ENCODE measurements at places on chromosomes 7 and 10.

DNA sequence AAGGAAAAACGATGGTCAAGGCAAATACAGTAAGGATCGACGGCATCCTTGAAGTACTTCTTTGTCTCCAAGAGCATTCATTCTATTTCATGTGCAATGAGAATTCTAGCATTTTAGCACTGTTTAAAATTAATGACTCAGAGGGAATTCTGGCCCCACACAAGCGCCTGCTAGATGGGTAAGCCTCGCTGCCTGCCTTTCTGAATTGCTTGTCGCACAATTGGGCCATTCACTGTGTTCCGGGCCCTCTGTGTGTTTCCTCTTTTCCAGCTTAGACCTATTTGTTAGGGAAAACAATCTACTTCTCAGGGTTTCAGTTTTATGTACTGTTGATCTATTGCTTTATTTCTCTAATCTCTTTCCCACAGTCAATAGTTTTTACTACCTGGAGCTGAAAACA is 204.7 kb upstream of the ZNF32 start:
- DNase-seq, result no peak

DNA sequence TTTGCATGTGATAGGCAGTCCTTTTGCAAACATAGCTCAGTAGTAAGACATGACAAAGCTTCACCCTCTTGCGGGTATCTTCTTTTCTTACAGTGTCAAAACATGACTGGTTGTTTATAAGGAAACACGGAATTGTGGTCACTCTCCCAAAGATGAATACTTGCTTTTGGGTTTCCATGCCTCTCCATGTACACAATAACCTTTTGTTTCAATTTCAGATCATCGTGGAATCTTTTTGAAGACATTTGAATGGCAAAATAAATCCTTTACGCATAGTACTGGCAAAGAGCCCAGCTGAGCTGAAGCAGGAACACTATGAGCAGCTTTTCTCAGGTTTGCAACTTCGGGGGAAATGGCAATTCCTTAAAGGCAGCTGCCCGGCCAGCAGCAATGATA is 156.8 kb upstream of the FRMD4A start:
- peak; percentile 32 for DNase-seq

GRCh38 chr7:110633313-110633712 is 457.6 kb upstream of the LRRN3 start:
- DNase-seq, result no peak

DNA sequence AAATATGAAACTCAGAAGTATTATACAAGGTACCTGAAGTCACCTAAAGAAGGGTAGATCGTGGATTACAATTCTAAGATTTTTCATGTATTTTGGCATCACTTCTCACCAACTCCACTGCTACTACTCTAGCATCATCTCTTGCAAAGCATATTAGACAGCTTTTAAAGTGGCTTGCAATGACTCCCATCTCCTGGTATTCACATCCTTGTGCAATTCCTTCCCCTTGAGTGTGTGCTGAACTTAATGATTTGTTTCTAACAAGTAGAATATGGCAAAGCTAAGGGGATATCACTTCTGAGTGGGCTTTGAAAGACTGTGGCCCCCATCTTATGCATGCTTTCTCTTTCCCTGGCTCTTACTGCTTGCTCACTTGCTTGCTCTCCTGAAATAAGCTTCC is 280.2 kb downstream of the SNX13 start:
- no peak for DNase-seq

DNA sequence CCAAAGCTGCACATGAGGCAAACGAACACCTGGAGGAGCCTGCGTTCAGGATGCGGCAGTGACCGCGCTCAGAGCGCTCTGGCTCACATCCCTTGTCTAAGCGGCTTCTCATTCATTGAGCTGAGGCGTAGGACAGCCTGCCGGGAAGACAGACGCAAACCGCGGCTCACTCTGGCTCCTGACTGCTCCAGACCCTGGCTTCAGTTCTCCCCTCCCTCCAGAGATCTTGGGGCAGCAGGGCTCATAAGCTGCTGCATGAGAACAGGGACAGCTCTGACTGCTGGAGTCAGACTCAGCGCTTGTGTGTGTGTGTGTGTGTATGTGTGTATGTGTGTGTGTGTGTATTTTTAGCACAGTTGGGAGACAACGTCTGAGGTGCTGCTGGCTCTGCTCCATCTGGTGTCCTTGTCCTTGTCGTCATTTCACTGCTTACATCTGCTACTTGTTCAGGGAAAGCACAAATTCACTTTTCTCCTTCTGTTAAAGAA is 15.8 kb upstream of the LYZL2 start:
- peak; percentile 70 for DNase-seq

DNA sequence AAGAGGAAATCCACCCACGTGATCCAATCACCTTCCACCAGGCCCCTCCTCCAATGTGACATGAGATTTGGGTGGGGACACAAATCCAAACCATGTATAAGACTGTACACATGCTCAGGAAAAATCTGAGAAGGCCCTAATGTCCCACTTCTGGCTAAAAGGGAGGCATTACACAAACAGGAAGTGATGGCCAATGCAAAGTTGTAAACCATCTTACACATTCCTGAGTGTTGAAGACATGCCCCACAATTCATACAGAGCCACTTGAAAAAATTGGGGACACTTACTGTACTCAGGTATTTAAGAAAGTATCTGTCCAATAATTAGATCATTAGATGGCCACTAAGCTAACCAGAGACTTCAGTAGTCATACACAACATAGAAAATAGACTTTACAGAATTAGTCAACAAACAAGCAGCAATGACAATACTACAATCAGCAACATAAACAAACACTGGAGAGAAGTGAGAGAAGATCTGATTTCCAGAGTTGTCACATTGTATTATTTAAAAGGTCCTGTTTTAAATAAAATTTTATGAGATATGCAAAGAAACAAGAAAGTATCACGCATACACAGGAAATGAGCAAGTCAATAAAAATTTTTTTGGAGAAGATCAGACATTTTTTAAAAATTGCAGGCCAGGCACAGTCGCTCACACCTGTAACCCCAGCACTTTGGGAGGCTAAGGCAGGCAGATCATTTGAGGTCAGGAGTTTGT is 143.3 kb downstream of the DGKI start:
- no peak for DNase-seq

GRCh38 chr7:8515640-8516185 is 82.3 kb downstream of the NXPH1 start:
- no peak for DNase-seq

DNA sequence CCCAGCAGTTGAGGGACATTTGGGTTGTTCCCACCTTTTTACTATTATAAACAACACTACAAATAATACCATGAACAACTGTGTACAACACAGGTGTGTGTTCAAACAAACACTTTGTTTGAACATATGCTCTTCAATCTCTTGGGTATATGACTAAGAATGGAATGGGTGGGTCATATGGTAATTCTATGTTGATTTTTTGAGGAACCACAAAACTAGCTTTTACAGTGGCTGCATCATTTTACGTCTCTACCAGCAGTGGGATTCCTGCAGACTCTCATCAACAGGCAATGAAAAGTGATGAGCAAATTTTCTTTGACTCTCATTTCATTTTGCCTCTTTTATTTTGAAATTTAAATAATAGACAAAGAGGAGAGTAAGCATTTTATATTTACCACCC is 116.9 kb upstream of the KLF14 start:
- no peak for DNase-seq

GRCh38 chr10:58137813-58138212 is 129.9 kb downstream of the IPMK start:
- peak; percentile 79 for DNase-seq

DNA sequence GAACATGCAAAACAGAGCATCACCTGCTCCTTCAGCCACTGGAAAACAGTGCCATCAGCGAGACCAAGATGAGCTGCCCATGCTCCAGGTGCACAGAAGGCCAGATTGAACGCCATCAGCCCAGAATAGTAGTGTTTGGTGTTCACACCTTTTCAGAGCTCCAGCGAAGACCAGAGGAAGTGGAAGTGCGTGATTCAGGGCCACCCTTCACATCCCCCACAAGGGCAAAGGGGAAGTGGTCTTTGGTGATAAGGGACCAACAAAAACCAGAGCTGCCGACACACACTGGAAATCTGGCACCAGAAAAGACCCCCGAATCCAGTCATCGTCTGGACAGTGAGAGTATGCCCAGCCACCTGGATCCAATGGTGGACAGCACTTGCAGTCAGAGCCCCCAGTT is 29.5 kb upstream of the TMEM72 start:
- no peak for DNase-seq

DNA sequence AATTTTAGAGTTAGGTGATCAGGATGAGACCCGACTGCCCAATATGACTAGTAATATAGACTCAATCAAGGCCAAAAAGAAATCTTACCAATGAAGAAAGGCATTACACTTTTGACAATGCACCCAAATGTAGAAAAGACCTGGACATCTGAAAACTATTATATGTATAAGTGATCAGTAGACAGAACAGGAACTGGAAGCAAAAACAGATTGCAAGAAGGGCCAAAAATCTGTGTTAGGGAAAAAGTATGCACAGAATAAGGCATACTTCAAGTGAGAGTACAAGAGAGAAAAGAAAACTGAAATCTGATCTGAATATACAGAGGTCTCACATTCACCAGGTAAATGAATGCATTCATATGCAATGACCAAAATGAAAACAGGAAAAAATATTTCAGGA is 107.0 kb downstream of the GNAI1 start:
- no peak for DNase-seq

- no peak for DNase-seq
These were observed 7.8 kb downstream of the SFTPD start for GRCh38 chr10:79941146-79941545.

DNA sequence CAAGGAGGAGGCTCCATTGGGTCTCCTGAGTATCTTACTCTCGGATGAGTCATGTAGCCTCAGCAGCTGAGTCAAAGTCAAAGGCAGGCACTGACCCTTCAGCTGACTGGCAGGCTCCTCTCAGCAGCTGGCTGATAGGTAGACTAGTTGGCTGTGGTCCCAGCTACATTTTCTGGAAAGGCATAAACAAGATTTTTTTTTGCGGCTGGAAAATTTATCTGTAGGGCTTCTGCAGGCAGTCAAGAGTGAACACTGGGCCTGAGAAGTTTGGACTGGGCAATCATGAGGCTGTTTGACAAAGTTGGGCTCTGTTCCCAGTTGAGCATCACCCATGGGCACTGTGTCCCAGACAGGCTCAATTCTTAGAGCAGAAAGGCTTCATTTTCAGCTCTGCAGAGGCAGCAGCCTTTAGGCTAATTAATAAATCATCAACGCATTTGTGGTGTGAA is 796.2 kb downstream of the CCSER2 start:
- DNase-seq, result no peak

DNA sequence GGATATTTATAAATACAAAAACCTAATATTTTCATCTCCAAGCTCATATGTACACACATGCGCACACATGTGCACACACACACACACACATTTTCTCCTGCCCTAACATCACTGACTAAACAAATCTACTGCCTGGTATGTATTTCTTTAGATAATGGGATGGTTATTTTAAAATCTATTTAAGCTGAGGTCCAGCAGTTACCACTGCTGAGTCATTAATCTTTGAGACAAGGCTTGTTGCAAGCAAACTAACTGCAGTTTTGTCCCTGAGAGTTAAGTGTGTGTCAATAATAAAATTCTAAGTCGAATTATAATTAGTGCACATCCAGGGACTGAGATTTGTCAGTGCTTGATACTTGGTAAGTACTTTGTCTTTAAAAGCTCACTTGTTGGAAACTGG is 135.1 kb downstream of the VPS50 start:
- DNase-seq, result no peak

GRCh38 chr7:45923290-45923689 is 2.2 kb upstream of the IGFBP3 start:
- peak; percentile 88 for DNase-seq

GRCh38 chr10:126872768-126873167 is 32.5 kb upstream of the DOCK1 start:
- DNase-seq, result no peak

- DNase-seq, result peak; percentile 41
These were observed 136.4 kb upstream of the FGFR2 start for GRCh38 chr10:121734589-121735045.

GRCh38 chr10:49649294-49649693 is 30.2 kb upstream of the C10orf53 start:
- no peak for DNase-seq

- no peak for DNase-seq
These were observed 6.1 kb upstream of the NCAPG2 start for GRCh38 chr7:158710651-158711102.

DNA sequence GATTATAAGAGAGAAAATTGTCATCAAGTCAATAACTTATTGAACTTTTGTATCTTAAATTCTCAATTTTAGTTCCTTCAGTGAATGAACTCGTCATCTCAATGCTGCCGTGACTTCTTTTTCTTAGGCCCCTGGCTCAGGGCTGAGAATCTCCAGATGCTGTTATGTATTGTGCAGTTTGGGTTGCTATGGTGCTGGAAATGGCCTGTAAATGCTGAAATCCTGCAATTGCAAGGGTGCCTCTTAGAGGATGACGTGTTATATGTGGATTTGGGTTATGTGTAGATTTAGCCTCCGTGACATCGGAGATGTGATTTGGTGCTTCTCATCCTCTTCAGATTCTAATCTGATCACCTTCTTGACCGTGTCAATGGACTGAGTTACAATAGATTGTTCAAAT is 55.7 kb upstream of the ZRANB1 start:
- DNase-seq, result peak; percentile 55

- no peak for DNase-seq
These were observed 9.1 kb downstream of the CHRM2 start for GRCh38 chr7:136877509-136877908.

DNA sequence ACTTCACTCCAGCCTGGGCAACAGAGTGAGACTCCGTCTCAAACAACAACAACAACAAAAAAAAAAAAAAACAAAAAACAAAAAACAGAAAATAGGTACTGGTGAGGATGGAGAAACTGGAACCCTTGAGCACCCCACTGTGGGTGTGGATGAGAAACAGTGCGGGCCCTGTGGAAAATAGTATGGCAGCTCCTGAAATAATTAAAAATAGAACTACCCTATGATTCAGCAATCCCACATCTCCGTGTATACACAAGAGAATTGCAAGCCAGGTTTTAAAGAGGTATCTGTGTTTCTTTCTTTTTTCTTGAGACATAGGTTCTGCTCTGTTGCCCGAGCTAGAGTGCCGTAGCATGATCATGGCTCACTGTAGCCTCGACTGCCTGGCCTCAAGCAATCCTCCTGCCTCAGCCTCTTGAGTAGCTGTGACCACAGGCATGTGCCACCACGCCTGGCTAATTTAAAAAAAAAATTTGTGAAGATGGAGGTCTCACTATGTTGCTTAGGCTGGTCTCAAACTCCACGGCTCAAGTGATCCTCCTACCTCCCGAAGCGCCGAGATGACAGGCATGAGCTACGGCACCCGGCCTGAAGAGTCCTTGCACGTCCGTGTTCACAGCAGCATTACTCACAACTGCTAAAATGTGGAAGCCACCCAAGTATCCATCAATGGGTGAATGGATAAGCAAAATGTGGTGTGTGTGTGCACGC is 39.5 kb downstream of the EBF3 start:
- DNase-seq, result no peak
